WTC11 (cell line): ENCODE measurements at places on chromosomes 16 and 17. TPM values are rescaled to one million over a fixed set of nuclear protein-coding genes. Genes with fewer than 3 reads are reported as not detected.

UBE2Z gene
- total RNA-seq: 65.1 to 69.7 TPM (median 68.4 TPM) in 3 replicates

CHST4 gene
- total RNA-seq: 9.9 to 12.8 TPM (median 12.0 TPM) in 3 replicates

GRCh38 chr17:49510059-49510719 is 15.1 kb downstream of the NGFR start:
- no peak for DNase-seq
- no peak overlapping the region for H3K27ac ChIP-seq
- no peak overlapping the region for H3K4me3 ChIP-seq
- peaks cover 71% of the 10 kb centered on the region for H3K4me1 ChIP-seq
- H3K36me3 ChIP-seq: no peaks in the 10 kb centered on the region

- peaks cover 27% of the 10 kb centered on the region for H3K4me1 ChIP-seq
- no peak for DNase-seq
- H3K36me3 ChIP-seq: peaks cover 8% of the 10 kb centered on the region; the same call in 1 of the 2 replicates
- no peaks in the 10 kb centered on the region for H3K27me3 ChIP-seq
Measured at GRCh38 chr17:76414334-76415295, 30.2 kb downstream of the SPHK1 start.

GRCh38 chr17:7997186-7997585 is 5.2 kb upstream of the GUCY2D start:
- H3K27ac ChIP-seq: peak overlapping the region; percentile 27; the same call in 1 of the 2 replicates
- DNase-seq: peak; percentile 69
- peaks cover 9% of the 10 kb centered on the region for H3K4me1 ChIP-seq
- peaks cover 26% of the 10 kb centered on the region for H3K27me3 ChIP-seq
- no peaks in the 10 kb centered on the region for H3K36me3 ChIP-seq
- no peak overlapping the region for H3K4me3 ChIP-seq

DNA sequence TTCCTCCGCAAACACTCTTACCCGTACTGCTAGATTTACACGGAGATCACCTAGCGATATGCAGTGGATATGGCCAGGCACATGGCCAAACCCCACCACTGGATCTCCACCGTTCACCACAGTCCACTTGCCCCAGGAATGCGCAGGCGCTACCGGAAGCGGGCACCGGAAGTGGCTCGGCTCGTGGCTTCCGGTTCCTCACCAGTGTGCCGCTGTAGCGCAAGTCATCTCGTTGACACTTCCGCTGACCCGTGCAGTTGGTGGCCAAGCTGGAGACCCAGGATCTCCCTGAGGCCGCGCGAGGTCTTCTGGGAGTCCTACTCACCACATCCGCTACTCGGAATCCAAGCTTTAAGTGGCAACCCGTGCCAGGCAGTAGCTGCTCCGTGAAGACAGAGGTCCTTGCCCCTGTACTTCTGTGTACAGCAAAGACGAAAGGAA is 11.5 kb downstream of the ZNF597 start:
- no peaks in the 10 kb centered on the region for H3K36me3 ChIP-seq
- no peak overlapping the region for H3K4me3 ChIP-seq
- no peak for DNase-seq

DNA sequence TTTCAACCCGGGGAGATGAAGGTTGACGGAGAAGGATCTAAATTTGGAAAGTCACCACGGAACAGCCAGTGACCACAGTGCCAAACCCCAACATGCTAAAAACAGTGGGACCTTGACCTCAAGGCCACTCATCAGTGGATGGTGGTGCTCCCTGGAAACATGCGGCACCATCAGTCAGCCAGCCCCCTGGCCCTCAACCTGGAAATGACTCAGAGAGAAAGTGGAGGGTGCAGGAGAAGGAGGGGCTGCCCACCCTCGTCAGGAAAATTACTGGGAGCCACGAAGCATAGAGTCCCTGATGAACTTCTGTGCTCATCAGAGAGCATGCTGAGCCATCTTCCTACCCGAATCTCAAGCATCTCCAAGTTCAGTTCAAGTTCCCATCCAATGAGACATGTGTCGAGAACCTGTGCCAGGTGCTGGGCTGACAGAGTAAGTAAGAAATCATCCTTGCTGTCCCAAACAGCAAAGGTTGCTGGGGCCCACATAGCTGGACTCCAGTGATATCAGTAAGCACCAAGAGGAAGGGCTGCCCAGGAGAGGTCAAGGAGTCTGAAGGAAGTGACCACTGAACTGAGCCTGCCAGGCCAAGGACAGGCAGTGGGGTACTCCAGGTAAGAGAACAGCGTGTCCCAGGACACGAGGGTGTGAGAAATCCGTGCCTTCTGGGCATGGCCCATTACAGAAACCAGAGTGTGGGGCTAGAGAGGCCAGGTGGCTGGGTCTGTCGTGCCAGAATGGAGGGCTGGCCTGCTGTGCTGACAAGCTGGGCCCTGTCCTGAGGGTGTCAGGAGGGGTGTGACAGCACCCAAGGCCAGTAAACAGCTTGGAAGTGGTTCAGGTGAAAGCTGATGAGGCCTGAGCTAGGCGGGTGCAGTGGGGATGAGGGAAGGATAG is 5.2 kb downstream of the PECAM1 start:
- H3K36me3 ChIP-seq: no peaks in the 10 kb centered on the region
- H3K27me3 ChIP-seq: no peaks in the 10 kb centered on the region; the same call in 1 of the 2 replicates
- DNase-seq: no peak
- no peak overlapping the region for H3K4me3 ChIP-seq
- H3K27ac ChIP-seq: no peak overlapping the region
- H3K4me1 ChIP-seq: no peaks in the 10 kb centered on the region

GRCh38 chr16:71242601-71243000 is 12.1 kb upstream of the HYDIN start:
- no peak for DNase-seq
- peaks cover 8% of the 10 kb centered on the region for H3K27me3 ChIP-seq
- no peaks in the 10 kb centered on the region for H3K36me3 ChIP-seq
- peaks cover 8% of the 10 kb centered on the region for H3K4me1 ChIP-seq

DNA sequence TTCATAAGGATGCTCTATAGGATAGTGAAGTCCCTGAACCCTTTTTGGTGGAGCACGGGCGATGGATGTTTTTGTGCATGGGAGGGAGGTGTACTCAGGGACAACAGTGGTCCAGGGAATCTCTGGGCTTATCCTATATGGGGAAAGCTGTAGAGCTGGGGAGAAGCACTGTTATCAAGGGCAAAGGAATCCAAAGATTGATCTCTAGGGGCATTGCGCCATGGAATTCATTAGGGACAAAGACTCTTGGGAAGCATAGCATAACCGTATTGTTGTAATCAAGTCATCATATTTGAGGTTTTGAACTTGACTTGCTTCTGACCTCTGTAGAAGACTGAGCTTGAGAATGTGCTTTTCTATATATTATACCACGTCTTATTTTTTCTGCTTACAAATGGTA is 172.9 kb upstream of the ZFHX3 start:
- peaks cover under 1% of the 10 kb centered on the region; the same call in 1 of the 2 replicates for H3K27me3 ChIP-seq
- H3K4me3 ChIP-seq: no peak overlapping the region
- no peak overlapping the region for H3K27ac ChIP-seq
- H3K36me3 ChIP-seq: peaks cover 10% of the 10 kb centered on the region
- no peak for DNase-seq

GRCh38 chr17:74165797-74166365 is 37.6 kb upstream of the RPL38 start:
- no peak overlapping the region for H3K4me3 ChIP-seq
- H3K4me1 ChIP-seq: 0 out of 2 replicates have a peak, but pooled peaks cover 2% of the 10 kb centered on the region
- no peak for DNase-seq
- no peaks in the 10 kb centered on the region for H3K36me3 ChIP-seq

DNA sequence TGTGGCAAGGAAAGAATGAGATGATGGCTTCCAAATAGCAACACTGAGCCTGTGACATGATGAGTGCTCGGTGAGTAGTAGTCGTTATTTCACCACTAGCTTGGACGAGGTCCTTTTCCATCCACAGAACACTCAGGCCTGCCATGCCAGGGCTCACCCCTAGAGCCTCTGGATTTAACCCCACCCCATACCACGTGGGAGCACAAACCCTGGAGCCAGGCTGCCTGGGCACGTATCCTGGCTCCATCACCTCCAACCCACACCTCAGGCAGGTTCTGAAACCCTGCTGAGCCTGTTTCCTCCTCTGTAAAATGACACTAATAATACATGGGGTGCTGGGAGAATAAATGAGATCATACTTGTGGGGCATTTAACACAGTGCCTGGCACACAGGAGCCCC is 192.4 kb downstream of the KATNIP start:
- H3K4me3 ChIP-seq: no peak overlapping the region
- H3K27me3 ChIP-seq: no peaks in the 10 kb centered on the region
- no peak overlapping the region for H3K27ac ChIP-seq
- no peaks in the 10 kb centered on the region for H3K4me1 ChIP-seq

- H3K27me3 ChIP-seq: no peaks in the 10 kb centered on the region
- H3K4me3 ChIP-seq: no peak overlapping the region
- H3K4me1 ChIP-seq: no peaks in the 10 kb centered on the region
- no peak for DNase-seq
- peaks cover 74% of the 10 kb centered on the region for H3K36me3 ChIP-seq
Measured at GRCh38 chr17:67343237-67343636, 23.1 kb downstream of the PSMD12 start.

GRCh38 chr16:30430428-30430970 is 669 bp upstream of the DCTPP1 start:
- H3K36me3 ChIP-seq: peaks cover 16% of the 10 kb centered on the region
- H3K27ac ChIP-seq: no peak overlapping the region
- H3K27me3 ChIP-seq: peaks cover 24% of the 10 kb centered on the region
- peaks cover 17% of the 10 kb centered on the region for H3K4me1 ChIP-seq
- no peak overlapping the region for H3K4me3 ChIP-seq

GRCh38 chr17:81402530-81402941 is 7.3 kb downstream of the BAHCC1 start:
- peak overlapping the region; percentile 68; the same call in 1 of the 2 replicates for H3K27ac ChIP-seq
- H3K36me3 ChIP-seq: no peaks in the 10 kb centered on the region
- peaks cover 89% of the 10 kb centered on the region for H3K27me3 ChIP-seq
- peak; percentile 33 for DNase-seq
- peak overlapping the region; percentile 74 for H3K4me3 ChIP-seq
- peaks cover 71% of the 10 kb centered on the region for H3K4me1 ChIP-seq
